ENCODE measurements at places on chromosomes 1 and 21.

- no peak for DNase-seq
Observed at GRCh38 chr1:30685796-30686165, 37.6 kb downstream of the MATN1 start.

- no peak for DNase-seq
Observed at GRCh38 chr1:22141554-22142314, 1.2 kb downstream of the WNT4 start.

- DNase-seq = no peak
Observed at GRCh38 chr1:183783342-183783741, 21.6 kb upstream of the RGL1 start.

GRCh38 chr1:172778456-172779455 lies 119.9 kb downstream of the FASLG start:
- peak; percentile 4 for DNase-seq

DNA sequence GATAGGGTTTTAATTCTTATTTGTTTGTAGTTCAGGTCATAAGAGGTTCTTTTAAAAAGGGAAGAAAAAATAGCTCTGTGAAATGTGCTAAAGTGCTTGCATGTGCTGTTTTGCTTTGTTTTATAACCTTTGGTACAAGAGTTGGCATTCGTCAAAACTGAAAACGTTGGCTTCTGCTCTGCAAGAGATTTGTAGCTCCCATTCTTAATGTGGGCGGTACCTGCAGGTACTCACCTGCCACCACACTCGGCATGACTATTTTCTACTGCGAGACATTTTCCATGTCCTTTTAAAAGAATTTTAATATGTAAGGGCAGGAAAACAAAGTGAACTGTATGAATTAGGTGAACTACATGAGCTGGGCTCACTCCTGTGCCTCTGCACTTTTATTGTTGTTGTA lies 92.6 kb downstream of the ADARB1 start:
- no peak for DNase-seq

GRCh38 chr1:99673315-99673714 lies 27.4 kb downstream of the PALMD start:
- DNase-seq = no peak

DNA sequence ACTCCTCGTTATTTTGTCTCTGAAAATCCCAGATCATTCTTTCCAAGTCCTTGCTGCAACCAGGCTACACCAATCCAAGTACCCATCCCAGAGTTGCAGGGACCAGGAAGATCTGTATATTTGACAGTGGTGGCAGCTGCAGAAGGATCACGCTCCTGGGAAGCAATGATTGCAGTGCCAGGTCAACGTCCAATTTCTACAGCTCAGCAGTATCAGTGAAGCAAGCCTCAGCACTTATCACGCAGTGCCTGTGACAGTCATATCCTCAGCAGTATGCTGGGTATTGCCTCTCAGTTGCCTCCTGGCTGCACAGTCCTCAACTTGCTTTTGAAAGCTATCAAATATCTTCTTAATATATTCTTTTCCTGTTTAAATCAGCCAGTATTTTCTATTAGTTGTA lies 66.7 kb downstream of the BARHL2 start:
- no peak for DNase-seq

GRCh38 chr1:155120253-155120652 lies 7.4 kb upstream of the EFNA1 start:
- no peak for DNase-seq

DNA sequence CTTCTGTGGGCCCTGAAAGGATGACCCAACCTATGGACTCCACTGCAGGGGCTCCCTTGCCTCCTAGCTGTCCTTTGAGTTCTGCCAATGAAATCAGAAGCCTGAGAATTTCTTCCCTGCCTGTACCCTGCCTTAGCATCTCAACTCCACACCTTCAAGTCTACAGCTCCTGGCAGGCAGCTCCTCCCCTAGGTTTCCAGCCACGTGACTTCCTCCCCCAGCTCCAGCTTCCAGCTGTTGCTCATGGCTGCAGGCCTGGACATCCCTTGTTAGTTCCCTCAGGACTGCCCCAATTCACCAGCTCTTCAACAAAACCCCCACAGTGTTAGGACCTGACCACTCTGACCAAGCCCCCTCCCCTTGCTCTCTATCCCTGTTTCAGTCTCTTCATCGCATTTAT lies 2.4 kb downstream of the RCAN1 start:
- DNase-seq = no peak

GRCh38 chr1:56964349-56965017 lies 1.3 kb downstream of the C8B start:
- no peak for DNase-seq

DNA sequence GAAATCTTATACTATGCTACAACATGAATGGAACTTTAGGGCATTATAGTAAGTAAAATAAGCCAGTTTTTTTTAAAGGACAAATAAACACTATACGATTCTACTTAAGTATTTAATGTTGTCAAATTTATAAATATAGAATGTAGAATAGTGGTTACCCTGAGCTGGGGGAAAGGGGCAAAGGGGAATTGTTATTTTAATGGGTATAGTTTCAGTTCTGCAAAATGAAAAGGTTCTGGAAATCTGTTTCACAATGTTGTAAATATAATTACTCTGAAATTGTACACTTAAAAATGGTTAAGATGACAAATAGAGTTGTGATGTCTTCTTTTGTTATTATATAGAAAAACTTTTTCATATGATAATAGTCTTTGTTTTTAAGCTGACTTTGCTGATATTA lies 366.3 kb downstream of the MRPL39 start:
- DNase-seq = no peak

GRCh38 chr1:209095627-209096595 lies 487.6 kb upstream of the CAMK1G start:
- DNase-seq = peak; percentile 90

DNA sequence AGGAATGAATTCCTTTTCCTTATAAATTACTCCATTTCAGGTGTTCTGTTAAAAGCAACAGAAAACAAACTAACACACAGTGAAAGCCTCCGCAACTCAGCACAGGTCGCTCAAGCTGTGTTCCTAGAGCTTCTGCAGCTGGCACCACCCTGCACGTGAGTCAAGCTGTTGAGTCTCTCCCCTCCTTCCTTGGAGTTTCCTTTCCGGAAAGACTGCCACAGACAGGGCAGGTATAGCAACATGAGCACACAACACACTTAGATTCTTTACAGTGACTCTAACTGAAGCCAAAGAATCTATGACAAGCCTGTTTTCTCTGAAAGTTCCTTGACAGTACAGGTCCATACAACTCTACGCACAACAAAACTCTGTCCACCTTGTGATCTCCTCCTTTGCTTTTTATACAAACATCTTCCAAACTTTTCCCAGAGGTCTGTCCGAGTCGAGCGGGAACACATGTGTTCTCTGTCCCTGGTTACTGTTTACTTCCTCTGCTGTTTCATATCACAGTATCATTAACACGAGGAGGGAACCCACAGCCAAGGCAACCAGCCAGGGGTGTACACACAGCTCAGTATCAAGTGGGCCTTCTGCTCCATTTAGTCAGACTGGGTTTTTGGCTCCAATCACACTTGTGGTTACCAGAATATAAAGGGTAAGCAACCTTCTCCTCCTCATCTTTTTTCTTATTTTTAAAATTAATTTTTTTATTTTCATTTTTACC lies 38.7 kb upstream of the DESI2 start:
- no peak for DNase-seq

GRCh38 chr1:22641906-22642636 lies 1.4 kb upstream of the C1QC start:
- peak; percentile 62 for DNase-seq

GRCh38 chr1:154944401-154945159 lies 8.1 kb upstream of the PMVK start:
- DNase-seq = no peak

GRCh38 chr1:87914396-87914795 lies 585.7 kb downstream of the LMO4 start:
- no peak for DNase-seq

DNA sequence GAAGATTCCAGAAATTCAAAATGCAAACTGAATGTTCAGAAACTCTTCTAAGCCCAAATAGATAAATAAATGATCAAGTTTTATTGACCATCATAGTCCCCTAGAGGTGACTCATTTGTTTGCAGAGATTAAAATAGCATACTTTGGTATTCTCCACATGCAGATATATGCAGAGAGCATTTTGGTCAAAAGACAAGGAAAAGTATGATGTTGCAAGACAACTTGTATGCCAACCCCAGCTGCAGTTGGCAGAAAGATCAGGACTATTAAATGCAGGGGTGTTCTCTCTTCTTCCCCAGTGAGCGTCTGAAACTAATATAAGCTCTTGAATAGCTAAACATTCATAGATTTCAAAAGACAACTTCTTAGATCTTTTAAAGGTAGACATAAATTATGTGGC lies 404.9 kb downstream of the LTN1 start:
- no peak for DNase-seq

GRCh38 chr1:156476501-156477298 lies 23.9 kb downstream of the MEF2D start:
- peak; percentile 32 for DNase-seq

DNA sequence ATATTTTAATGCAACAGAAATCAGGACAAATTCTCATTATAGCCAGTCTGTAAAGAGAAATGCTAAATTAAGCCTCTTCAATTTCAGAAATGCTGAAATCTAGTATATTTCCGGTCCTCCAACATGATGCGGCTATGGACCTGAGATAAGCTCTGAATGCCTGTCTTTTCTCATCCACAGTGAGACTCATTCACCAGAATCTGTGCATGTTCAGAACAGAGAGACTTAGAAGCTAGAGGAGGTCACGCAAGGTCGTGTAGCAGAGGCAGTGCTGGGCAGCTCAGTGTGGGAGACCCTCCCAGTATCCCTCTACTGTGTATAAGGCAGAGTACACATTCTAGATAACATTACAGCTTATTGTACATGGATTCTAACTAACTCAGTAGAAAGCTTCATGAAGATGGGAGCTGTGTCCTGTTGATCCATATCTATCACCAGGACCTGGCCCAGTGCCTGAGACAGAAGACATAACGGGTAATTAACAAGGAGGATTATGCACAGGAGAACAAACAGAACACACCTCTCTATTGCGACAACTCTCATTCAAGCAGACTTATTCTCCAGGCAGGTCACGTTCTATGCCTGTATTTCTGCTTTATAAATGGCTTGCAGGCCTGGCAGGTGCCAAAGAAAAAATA lies 97.0 kb upstream of the COA6 start:
- no peak for DNase-seq

DNA sequence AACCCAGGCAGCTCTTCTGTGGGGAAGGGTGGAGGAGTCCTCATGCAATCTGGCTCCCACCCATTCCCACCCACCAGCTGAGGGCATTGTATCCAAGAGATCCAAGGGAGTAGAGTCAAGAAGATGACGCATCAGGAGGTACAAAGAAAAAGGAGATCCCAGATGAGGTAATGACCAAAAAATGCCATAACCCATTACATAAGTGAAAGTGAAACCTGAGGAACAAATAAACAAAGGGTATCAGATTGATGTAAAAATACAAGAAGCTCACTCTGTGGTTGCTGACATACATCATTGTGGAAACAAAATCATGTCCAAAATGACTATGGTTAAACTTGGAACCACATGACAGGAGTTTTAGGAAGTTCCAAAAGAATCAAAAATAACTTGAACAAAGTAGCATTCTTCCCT lies 42.5 kb downstream of the CCN1 start:
- DNase-seq = no peak

DNA sequence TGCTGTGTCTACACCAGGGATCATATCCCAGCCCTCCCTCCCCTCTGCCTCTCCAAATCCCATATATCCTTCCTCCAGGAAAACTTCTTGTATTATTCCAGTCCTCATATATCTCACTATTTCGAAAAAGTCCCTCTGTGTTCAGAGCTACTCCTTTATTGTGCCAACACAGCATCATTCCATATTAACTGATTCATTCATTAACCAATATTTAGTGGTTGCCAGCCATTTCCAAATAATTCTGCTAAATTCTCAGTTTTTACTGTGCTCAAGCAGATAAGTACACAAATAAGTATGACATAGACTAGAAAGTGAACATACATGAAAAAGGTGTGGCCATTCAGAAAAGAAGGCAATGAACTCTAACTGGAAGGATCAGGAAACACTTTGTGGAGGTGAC lies 241.6 kb upstream of the DUSP10 start:
- DNase-seq = no peak

DNA sequence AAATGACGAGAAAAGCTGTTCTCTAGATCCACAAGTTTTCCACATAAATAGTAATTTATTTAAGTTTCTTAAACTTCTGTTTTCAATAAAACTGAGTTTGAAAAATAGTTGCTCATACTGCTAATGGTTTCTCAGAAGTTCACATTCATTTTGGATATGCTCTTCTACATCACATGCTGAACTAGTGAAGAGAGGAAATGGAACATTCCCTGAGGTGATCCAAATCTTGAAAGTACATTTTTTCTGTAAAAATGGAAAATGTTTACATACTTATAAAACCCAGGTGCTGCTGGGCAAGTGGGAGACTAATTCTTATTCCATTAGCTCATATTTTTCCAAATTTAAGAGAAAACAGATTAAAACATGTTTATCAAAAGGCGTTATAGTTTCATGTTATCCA lies 111.7 kb downstream of the ADGRL4 start:
- DNase-seq = no peak

- no peak for DNase-seq
Observed at GRCh38 chr1:40315795-40316594, 1.1 kb downstream of the COL9A2 start.

- no peak for DNase-seq
Observed at GRCh38 chr1:203288400-203288799, 16.9 kb upstream of the BTG2 start.
